HS-27A (cell line): ENCODE measurements at places on chromosomes 2 and 18.

GRCh38 chr2:60516826-60517225, 36.6 kb downstream of the BCL11A start:
- no peak for DNase-seq

DNA sequence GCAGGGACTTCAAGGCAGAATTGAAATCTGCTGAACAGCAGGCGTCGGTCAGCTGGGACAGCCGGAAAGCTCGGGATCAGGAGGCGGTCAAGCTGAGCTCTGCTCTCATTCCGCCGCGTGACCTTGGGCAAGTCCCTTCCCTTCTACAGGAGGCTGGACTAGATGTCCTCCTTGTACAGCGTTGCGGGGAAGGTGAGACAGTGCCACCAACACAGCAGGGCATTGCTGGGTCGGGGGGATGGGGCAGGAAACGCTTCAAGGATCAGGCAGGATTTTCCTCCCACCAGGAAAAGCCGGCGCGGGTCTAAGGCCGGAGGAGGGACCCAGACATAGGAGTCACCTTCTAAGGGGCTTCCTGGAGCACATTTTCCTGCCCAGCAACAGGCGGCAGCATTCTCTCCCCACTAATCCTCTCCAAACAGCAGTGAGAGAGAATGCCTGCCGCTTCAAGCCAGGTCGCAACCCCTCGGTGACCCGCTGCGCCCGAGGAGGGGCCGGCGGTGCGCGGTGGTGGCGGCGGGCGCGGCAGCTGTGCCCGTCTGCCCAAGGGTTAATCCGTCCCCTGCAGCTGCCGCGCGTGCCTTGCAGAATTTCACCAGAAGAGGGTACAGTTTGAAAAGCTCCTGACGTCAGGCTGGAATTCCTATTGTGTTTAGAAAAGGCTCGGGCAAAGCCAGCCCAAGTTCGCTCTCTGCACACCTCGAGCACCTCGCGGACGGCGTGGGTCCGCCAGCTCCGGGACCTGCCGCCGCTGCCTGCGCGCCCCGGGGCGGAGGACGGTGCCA, at the start of gene KCNF1:
Gene KCNF1 (plus strand): TSS at position 644 of the 785 bp plus-strand sequence. CDS start 493 bp downstream, outside the sequence.
- no peak for DNase-seq

DNA sequence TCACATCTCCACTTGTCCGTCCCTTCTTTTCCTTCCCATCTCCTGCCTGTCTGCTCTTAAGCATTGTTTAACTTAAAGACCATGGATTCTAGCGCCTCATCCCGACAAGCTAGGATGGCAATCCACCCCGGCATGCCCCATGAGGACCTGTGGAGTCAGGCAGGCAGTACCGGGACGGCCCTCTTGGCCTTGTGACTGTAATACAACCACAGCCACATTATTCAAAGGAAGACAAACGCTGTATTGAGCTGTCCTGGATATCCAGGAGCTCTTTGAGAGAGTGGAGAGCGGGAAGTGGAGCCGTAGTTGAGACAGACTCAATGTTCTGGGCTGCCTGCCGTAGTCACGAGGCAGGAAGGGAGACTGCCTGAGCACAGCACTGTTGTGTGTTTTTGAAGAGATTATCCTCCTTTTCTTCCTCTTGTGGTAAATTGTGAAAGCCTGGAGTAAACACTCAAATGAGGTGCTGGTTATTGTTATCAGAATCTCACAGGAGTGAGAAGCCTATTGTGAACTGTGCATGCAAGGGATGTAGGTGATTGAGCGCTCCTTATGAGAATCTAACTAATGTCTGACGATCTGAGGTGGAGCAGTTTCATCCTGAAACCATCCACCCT, 929.8 kb upstream of the CNTNAP5 start:
- no peak for DNase-seq

GRCh38 chr18:59446012-59446411, 86.9 kb upstream of the LMAN1 start:
- no peak for DNase-seq

GRCh38 chr18:64539847-64540246, 391.0 kb upstream of the LINC00305 start:
- no peak for DNase-seq

DNA sequence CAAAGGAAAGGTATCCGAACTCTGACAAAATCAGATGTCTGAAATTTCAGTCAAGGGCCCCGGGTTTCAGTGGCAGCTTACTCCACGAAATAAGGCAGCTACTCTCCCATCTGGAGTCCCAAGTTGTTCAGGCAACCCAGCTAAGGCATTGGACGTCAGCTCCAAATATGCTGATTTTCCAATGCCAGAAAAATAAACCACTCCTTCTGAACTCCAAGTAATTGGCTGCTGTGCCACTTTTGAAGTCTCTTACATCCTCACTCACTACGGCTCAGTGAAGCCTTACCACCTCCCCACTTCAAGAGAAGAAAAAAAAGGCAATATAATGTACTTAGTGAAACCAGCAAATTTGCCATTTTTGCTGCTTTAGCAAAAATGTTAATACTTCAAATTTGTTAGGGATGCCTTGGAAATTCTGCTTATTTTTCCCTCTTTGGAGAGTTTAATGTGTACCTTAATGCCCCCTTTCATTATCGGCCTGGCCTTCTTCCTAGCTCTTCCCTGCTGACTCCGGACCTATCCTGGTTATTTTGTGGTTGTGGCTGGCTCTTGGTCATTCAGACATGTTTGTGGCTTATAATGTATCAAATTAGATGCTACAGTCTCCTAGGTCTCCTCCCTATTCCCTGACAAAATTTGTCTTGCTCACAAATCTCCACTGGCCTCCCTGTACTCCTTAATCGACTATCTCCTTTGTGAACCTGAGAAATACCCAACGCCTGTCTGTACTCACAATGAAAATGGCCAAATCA, 589.2 kb upstream of the ZEB2 start:
- DNase-seq = no peak

- DNase-seq = no peak
Observed at GRCh38 chr2:37526856-37527255, 144.6 kb downstream of the CDC42EP3 start.

DNA sequence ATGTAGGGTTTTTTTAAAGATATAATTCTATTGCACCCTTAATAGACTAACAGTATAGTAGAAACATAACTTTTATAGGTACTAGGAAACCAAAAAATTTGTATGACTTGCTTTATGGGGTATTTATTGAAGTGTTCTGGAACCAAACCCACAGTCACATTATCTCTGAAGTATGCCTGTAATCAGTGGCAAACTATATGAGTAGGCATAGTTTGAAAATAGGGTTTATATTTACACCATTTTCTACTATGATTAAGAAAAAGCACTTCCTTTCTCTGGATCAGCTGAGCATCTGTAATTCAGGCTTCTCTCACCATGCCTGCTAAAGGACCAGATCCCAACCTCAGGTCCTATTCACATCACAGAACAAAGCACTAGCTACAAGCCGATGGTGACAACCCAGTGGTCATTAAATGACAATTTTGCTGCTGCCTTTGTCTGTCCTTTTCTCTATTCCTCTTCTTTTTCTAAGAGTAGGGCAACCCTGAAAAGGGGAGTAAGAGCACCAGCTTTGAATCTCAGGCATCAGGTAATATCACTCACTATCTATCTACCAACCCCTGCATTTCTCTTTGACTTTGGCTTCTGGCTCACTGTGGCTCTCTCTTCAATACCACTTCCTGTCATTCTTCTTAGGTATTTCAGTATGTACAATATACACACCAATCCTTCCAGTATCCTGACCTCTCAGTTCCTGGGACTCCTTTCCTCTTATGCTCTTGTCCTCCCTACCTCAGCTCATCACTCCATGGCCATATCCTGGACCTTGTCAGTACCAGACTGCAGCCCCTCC, 14.4 kb downstream of the NEMP2 start:
- no peak for DNase-seq

DNA sequence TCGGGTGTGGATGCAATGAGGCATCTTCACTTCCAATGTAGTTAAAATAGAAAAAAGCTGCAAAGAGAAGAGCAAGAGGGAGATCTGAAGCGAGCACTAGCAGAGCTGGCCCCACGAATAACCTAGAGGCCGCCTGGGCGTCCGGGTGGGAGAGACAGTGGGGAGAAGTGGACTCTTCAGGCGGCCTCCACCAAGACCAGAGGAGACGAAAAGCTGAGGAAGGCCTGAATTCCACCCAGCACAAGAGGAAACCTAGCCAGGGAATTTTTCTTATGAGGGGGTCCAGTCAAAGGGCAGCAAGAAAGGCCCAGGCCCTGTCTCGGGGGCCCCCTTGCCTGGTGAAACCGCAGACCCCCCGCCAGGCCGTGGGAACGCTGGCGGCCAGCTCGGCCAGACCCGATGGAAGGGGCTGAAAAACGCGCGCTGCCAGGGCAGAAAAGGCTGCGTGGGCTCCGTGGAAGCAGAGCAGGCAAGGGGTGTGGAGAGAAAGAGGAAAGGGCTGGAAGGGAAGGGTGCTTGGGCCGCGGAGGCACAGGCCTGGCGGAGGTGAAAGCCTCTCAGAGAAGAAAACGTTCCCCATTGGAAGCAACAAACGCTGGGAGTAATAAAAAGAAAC, 69.2 kb downstream of the KCTD1 start:
- DNase-seq = no peak

- no peak for DNase-seq
Observed at GRCh38 chr18:63858456-63858855, 29.0 kb upstream of the SERPINB2 start.

GRCh38 chr2:235537587-235537986, 43.7 kb downstream of the AGAP1 start:
- no peak for DNase-seq

DNA sequence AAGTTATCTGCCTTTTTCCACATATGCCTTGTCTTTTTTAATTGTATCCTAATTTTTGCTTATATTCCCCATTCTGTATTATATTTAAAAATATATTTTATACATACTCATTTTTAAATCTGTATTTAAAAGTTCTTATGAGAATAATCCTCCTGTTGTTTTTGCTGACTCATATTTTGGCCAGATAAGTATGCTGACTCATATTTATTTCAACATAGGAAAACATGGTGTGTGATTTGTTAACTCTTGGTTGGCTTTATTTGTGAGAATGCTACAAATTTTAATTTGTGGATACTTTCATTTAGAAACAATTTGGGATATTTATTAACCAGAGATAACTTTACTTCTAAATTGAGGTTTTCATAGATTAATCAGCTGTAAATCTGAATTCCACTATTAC, 587.7 kb downstream of the CPS1 start:
- DNase-seq = no peak

GRCh38 chr2:219532378-219532649, 11.3 kb downstream of the CHPF start:
- no peak for DNase-seq

DNA sequence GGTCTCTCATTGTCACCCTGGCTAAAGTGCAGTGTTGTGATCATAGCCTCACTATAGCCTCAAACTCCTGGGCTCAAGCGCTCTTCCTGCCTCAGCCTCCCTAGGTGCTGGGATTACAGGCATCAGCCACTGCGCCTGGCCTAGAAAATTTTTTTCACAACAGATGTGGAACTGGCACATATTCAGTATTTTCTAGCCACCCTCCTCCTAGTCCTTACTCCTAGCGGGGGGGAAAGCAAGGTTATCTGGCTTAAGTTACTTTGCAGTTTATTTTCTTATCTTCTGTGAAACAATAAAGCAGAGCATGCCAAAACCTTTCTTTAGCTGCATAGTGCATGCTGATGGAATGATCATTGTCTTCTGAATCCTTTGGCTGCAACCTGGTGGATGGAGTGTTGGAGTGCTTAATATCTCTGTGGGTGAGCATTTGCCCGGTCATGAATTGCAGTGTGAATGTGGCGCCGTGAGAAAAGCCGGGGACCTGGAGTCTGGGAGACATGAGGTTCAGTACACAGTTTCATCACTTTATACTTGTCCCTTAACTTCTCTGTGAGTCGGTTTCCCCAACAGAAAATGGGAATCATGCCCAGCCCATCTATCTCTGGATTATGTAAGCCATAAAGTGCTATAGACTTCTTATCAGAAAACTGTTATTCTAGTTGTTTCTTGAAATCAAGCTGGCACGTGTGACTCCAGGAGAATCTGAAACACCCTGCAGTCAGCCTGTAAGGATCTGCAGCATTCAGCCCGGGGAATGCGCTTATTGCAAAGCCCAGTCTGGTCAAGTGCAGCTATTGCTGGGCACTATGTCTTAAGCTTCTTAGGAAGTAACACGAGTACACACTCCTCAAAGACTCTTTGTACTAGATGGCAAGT, 38.2 kb upstream of the MAP3K20 start:
- DNase-seq = no peak

GRCh38 chr18:22974707-22975106, 41.6 kb downstream of the RBBP8 start:
- no peak for DNase-seq

GRCh38 chr2:161138429-161138828, 21.8 kb upstream of the TANK start:
- DNase-seq = no peak

DNA sequence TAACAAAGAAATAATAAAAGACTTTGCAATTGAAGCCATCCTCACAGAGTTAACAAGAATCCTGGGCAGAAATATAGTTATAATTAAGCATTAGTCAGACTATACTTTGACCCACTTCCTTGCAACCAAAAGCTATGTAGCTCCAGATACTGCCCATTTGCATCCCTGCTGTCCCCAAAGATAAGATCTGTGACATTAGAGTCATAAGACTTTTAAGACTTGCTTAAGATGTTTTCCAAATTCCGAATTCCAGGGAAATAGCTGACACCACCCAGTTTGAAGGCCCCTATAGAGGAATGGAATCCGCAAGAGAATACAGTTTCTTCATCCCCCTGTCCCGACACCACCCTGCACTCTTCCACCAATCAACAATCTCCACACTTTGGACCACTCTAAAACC, 69.5 kb upstream of the TLK1 start:
- DNase-seq = no peak

DNA sequence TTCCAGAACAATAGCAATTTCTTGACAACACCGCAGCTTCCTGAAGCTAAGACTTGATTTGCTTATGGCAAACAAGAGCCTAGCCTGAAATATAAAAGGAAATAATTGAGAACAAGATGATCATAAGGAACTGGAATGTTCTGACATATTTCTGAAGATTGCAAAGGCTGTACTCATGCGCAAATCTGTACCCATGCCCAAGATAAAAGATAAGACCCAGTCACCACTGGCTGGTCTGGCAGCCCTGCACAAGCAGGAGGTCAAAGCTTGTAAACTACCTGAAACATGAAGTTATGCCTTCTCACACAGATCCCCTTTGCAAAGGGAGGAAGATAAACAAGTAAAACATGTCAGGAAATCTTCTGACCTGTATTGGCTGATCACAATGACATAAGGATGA, 160.8 kb upstream of the GYPC start:
- DNase-seq = peak; percentile 48
